Natural killer cell (primary cell): ENCODE measurements at places on chromosomes 1 and 21. TPM values are rescaled to one million over a fixed set of nuclear protein-coding genes. Genes with fewer than 3 reads are reported as not detected.
A peak's percentile ranks its signal among the peaks of the same experiment; 100 is the strongest.

CAMTA1 gene
- 44.9 TPM for total RNA-seq

GRCh38 chr1:95532335-95532734 lies 298.3 kb downstream of the RWDD3 start:
- DNase-seq, result no peak

DNA sequence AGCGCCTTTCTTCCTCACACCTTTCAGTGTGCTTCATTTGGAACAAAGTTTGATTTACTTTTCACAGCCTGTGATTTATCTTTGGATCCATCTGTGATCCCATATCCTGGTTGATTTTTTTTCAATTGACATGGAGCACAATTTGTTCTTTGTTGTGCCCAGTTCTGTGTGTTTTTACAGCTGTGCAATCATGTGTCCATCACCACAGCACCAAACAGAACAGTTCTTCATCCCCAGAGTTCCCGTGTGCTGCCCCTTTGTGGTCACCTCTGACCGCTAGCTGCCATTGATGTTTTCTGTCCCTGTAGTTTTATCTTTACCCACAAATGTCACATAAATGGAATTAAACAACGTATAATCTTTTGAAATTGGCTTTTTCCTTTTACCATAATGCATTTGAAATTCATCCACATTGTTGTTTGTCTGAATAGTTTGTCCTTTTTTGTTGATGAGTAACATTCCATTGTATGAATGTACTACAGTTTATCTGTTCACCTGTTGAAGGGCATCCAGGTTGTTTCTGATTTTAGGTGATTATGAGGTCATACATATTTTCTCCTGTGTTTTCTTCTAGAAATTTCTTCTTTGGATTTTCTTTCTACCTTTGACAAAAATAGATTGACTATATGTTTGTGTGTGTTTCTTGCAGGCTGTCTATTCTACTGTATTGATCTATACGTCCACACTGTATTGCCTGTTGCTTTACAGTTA lies 17.4 kb downstream of the MIGA1 start:
- no peak for DNase-seq

DNA sequence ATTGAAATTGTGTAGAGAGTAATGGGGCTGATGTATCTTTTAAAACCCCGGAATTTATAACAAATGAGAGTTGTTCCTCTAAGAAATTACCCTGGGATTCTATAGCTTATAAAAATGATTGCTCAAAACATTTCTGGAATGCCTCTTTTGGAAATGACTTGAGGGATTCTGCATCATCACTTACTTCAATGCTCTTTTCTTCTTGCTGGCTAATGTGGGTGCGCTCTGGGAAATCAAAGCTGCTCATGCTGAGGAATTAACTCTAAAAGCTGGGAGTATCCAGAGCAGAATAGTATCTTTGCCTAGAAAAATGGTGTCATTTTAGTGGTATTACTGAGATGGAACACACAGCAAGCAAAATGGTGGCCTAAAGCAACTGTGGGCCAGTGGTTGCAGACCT lies 23.0 kb upstream of the TBX15 start:
- no peak for DNase-seq

GRCh38 chr1:153698020-153698922 lies 19.8 kb downstream of the NPR1 start:
- no peak for DNase-seq

DNA sequence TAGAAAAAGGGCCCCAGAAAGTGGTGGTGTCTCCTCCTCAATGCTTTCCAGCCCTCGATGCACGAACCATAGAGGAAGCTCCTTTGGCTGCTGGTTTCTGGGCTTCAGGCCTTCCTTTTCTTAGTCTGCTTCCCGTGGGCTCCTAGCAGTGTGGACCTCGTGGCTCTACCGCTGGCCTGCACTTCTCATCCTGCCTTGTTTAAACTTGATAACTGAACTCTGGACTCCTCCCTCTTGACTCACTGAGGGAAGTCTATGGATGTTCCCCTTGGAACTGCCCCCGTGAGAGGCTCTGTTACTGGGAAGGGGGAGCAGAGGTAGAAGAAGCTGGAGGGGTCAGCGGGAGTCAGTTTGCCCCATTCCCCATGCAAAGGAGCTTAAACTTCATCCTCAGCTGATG lies 75.3 kb upstream of the WDR26 start:
- no peak for DNase-seq

DNA sequence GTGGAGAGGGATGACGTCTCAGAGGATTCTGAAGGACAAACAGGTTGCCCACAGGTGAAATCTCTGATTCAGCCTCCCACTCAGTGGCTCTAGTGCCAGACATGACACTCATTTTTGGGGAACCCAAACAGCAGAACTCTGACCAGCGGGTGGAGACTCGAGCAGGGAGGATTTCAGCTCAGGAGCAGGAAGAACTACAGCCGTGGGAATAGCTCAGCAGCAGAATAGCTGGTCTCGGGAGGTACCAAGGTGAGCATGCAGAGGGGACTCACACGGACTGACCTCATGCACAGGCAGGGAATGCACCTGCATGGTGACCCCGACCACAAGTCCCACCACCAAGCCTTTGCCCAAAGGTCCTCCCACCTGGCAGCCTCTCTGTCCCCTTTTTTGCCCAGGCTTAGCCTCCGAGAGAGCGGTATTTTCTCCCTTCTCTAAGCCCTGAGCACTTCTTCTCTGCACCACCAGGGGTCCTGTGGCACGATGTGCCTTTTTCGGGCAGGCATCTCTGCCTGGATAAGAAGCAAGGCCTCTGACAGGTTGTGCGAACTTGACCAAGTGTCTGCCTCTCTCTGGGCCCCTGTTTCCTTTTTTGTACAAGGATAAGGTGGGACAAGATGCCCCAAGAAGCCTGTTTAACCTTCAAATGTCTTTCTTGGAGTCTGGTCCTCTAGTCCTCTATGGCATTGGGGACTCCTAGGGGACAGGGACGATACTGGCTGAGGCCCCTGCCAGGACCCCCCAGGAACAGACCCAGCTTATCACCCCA lies 8.8 kb upstream of the FGR start:
- DNase-seq, result peak; percentile 65

- DNase-seq, result no peak
Observed at GRCh38 chr1:17839641-17840196, 84.6 kb downstream of the ACTL8 start.

DNA sequence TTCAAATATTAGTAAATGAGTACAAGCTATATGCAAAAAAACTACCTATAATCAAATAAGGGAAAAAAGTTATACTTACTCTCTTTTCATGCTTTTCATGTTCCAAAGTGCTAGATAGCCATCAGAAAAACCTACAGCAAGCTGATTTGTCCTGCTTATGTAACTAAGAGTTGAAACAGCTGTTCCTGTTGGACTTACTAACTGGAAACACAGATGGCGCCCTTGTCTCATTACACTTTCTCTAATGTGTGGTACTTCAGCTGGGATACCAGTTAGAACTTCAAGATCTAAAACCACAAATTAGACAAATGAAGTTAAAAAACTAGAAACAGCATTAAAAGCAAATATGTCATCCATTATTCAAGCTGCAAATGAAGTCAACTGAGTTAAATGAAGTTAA lies 24.3 kb downstream of the AHCTF1 start:
- peak; percentile 60 for DNase-seq
